ENCODE measurements at places on chromosomes 6 and 20.

DNA sequence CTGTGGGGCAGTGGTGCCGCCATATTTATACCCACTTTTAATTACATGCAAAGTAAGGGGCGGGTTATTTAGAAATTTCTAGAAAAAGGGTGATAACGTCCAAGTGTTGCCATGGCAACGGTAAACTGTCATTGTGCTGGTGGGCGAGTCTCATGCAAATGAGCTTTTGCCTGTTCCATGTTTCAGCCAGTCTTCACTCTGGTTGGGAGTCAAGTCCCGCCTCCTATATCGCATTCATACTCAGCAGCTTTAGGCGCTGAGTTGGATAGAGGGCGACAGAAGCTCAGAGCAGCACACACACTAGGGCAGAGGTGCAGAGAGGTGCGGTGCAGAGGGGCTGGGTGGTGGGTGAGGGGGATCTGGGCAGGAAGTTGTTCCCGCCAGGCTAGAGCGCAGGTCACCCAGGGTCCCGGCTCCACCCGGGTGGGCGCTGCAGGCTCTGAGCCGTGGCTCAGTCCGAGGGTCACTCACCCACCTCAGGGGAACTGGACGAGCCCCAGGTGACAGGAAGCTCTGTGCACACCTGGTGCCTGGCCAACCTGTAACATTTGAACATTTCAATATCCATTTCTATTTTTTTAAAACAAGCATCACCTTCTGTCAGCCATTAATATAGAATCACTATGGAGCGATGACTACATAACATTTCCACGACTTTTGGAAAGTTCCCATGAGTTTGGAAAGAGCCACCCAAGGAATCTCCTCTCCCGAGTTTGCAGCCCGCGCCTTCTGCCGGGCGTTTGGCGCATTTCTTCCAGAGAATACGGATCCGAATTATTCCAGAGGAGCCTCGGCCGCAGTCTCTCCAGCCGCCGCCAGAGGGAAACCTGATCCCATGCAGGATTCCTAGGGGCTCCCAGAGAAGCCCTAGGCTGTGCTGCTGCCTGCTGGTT is 89.1 kb upstream of the PHACTR3 start:
- DNase-seq = no peak

- no peak for DNase-seq
These were observed 13.6 kb upstream of the RIPOR3 start for GRCh38 chr20:50704971-50705370.

DNA sequence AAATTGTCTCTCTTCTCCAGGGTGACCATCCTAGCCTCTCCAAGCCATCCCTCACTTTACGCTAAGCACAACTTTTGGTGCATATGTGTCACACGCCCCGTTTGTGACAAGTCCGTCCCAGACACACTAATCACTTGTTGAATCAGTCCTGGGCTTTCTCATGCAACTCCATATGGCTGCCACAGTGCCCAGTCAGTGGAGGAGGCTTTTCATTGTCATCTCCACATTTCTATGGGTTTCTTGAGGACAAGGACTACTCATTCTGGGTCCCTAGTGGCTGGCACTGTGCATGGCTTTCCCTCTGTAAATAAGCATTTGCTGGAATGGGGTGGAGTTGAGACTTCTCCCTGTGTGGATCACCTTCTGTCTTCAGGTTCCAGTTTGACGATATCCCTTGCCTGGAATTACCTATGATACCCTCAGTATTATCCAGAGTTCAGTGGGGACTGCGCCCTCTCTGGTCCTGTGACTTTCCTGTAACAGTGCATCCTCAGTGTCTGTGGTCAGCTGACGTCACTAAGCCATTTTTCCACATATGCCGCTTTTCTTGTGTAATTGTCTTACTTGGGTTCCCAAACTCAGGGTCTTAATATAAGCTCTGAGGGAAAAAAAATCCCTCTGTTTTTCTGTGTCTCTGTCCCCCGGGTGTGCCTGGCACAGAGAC is 59.8 kb upstream of the MYL9 start:
- no peak for DNase-seq

DNA sequence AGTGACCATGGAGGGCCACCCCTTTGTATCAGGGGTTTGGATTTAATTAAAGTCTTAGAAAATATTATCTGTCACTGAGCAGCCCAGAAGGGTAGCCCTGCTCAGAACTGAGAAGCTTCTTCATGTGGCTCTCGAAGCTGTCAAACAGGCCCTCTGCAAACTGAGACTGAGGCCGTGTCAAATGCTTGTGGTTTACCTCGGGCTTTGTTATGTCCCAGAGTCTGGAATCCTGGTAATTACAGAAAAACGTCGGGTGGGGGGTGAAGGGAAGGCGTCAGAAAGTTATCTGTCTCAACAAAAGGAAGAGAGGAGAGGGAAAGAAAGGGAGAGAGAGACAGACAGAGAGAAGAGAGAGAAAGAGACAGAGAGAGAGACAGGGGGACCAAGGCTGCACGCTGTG is 200.8 kb downstream of the BMP7 start:
- no peak for DNase-seq

DNA sequence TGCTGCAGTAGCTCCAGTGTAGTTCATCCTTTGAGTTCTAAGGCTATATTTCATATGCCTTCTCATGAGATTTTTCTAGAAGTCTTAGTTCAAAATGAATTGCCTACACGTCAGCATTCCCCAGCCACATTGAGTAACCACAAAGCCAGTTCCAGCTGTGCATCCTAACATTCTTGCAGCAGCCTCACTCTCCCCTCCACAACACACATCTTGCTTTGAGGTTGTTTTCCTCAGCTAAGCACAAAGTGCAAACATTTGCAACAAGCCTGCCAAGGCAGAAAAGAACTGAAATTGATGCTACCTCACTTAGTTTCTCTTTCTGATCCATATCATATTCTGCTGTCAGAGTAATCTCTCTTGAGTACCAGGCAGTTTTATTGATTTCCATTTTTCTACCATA is 160.7 kb upstream of the KCNQ5 start:
- no peak for DNase-seq

Measured in CD8-positive, alpha-beta T cell (primary cell).